ENCODE measurements at places on chromosomes 2 and 18.
A peak's percentile ranks its signal among the peaks of the same experiment; 100 is the strongest.

GRCh38 chr2:161134547-161135518, 25.4 kb upstream of the TANK start:
- peak; percentile 37 for DNase-seq

DNA sequence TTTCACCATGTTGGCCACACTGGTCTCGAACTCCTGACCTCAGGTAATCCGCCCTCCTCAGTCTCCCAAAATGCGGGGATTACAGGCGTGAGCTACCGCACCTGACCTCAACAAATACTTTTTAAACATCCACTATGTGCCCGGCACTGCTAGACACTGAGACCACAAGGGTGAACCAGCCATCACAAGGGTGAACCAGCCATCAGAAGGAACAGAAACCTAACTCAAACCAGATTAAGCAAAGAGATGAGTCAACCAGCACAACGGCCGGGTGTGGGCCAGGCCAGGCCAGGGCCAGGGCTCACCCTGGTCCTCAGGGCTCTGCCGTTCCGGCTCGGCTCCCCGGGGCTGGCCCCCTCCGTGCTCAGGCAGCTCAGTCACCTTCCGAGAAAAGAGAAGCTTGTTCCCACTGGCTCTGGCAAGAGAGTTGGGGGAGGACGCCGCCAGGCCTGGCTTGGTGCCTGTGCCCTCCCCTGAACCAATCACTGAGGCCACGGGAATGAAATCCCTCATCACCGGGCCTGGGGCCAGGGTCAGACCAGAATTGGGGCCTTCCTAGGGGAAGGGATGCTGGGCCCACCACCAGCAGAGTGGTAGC, 4.4 kb downstream of the TEX44 start:
- peak; percentile 62 for DNase-seq

DNA sequence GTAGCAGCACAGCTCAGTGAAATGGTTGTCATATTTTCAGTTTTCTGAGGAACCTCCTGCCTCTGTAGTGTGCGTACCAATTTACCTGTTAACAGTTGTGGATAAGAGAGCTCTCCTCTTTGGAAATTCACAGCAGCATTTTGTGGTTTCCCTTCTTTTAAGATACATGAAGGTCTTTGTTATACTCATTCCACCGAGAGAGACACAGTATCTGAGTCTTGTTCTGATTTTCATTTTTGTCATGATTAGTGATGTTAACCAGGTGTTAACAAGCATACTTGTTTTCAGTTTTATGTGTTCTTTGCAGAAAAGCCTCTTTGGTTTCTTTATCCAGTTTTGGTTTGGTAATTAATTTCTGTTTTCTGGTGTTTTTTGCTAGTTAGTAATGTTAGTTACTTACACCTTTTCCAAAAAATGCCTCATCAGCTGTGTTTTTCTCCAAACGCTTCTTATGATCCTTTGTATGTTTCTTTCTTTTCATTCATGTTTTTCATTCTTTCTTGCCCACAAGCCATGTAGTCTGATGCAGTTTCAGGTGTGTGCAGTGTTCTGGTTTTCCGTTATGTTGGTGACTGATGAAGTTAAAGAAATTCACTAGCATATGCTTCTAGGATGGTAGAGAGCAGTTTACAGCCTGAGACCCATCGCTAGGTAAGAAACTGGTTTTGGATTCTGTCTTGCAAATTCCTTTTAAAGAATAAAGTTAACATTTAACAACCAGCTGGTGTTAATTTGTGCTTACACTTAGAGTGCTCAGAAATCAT, 30.1 kb downstream of the CCDC74A start:
- no peak for DNase-seq

- DNase-seq: no peak
Measured at GRCh38 chr2:42941633-42942176, 149.3 kb upstream of the HAAO start.

GRCh38 chr2:68157002-68157401, 686 bp upstream of the PNO1 start:
- DNase-seq: no peak

DNA sequence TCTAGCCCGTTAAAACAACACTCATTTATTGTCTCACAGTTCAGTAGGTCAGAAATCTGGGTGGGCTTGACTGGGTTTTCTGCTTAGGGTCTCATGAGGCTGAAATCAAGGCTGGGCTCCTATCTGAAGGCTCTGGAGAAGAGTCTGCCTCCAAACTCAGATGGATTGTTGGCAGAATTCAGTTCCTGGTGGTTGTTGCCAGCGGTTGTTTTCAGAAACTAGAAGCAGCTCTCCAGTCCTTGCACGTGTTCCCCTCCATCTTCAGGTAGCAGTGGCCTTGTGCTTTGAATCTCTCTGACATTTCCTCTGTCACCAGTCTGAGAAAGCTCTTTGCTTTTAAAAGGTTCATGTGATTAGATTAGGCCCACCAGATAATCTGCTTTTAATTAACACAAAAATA, 20.1 kb upstream of the FN1 start:
- no peak for DNase-seq

- peak; percentile 73 for DNase-seq
Measured at GRCh38 chr2:217331523-217332416, 471.9 kb upstream of the TNP1 start.

GRCh38 chr2:108918941-108919341, 70.1 kb downstream of the EDAR start:
- DNase-seq: no peak

Measured in fibroblast of pulmonary artery (primary cell).